Calu3 (cell line): ENCODE measurements at places on chromosomes 7 and 10. TPM values are rescaled to one million over a fixed set of nuclear protein-coding genes. Genes with fewer than 3 reads are reported as not detected.

GRCh38 chr7:40535678-40536077 lies 400.9 kb downstream of the SUGCT start:
- DNase-seq: no peak

GRCh38 chr7:33714208-33714607 lies 191.1 kb upstream of the BMPER start:
- DNase-seq: no peak

- DNase-seq: peak; percentile 48
These were observed 143.2 kb downstream of the JAZF1 start for GRCh38 chr7:28037220-28038010.

DNA sequence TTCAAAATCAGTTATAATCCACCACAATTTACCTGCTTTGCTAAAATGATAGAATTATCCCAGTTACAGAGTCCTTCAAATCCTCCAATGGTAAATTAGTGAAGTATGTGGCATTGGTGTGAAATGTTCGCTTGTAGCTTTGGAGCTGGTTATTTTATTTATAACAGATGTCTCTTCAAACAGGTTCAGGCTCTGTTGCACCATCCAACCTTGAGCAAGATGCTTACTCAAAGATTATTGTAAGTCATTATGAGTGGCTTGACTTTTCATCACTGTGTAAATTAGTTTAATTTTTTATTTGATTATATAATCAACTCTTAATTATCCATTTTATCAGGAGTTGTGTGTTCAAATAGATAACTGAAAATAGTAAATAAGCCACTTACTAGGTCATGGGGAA lies 99.4 kb downstream of the BTRC start:
- no peak for DNase-seq

GRCh38 chr10:34739915-34740314 lies 75.2 kb downstream of the PARD3 start:
- DNase-seq: peak; percentile 60

- DNase-seq: no peak
These were observed 1.4 kb downstream of the CDK5 start for GRCh38 chr7:151056283-151056665.

DNA sequence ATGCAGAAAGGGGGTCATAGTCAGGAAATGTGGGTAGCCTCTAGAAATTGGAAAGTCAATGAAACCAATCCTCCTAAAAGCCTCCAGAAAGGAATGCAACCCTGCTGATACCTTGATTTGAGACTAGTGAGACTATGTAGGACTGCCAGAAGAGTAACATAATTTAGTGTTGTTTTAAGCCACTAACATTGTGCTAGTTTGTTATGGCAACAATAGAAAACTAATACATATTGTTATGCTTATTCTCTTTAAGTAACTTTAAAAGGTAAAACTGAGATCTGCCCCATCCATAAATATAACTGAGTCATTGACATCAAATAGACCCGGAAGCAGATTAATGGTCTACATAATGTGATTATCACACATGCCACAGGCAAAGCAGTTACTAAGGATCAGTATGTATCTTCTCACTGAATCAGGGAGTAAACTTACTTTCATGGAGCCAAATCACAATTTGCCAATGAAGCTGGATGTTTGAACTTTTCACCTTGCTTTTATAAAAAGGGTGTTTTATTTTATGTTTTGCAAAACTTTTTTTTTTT lies 146.4 kb upstream of the TMEM106B start:
- DNase-seq: no peak

ACSM6 gene
- not detected in 2 replicates for total RNA-seq

HOXA7 gene
- total RNA-seq: not detected in 2 replicates

PNLIPRP3 gene
- not detected in 2 replicates for total RNA-seq
